ENCODE measurements at places on chromosomes 7 and 10. TPM values are rescaled to one million over a fixed set of nuclear protein-coding genes. Genes with fewer than 3 reads are reported as not detected.
A peak's percentile ranks its signal among the peaks of the same experiment; 100 is the strongest.

- DNase-seq = no peak
These were observed 17.8 kb upstream of the PTF1A start for GRCh38 chr10:23174074-23174976.

- peak; percentile 55 for DNase-seq
These were observed 265.9 kb downstream of the SNX13 start for GRCh38 chr7:17674166-17674942.

GRCh38 chr10:78458983-78459638 lies 425.4 kb downstream of the RPS24 start:
- DNase-seq = peak; percentile 17

DNA sequence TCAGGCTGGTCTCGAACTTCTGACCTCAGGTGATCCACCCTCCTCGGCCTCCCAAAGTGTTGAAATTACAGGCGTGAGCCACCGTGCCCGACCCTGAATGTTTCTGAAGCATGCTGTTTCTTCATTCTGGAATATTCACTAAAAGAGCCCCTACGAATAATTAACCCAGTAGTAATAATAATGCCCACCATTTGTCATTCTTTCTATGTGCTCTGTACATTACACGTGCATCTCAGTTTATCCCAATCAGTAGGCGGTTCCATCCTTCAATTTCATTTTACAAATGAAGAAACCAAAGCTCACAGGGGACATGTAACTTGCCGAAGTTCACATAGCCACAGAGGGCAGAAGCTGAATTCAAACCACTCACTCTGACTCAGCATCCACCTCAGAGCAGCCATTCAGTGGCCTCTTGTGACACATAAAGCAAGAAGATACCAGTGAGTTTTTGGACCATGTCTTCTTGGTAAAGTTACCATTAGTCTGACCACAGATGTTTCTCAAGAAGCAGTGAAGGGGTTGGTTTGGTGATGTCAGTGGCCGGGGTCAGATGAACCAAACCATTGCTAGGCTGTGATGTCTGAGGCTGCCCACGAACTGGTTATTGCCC lies 71.9 kb upstream of the DUSP5 start:
- no peak for DNase-seq

GRCh38 chr7:23445326-23445725 lies 25.0 kb downstream of the IGF2BP3 start:
- no peak for DNase-seq

DNA sequence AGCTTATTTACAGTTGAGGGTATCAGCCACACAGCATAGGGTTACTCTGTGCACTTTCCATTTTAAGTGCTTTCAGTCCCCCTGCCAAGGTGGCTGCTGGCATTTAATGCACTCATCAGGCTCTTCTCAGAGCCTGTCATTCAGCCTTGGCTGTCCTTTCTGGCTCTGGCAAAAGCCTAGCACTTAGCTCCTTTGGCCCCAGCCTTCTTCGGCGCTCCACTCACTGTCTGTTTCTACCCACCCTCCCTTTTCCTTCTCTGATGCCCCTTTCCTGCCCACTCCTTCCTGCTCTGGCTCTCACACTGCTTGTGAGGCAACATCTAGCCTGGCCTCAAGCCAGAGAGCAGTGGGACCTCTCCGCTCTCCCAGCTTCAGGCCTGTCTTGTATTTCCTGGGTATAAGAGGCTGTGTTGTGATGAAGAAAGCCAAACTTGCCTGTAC lies 60.2 kb downstream of the WIPF3 start:
- no peak for DNase-seq

The FZD8 gene
- total RNA-seq = 13.1 TPM

The KLLN gene
- 0.04 TPM for total RNA-seq

The IGFBP3 gene
- total RNA-seq = 765 TPM

Measured in lower leg skin (tissue), 4 donors.